ENCODE measurements at places on chromosomes 5 and 9.

DNA sequence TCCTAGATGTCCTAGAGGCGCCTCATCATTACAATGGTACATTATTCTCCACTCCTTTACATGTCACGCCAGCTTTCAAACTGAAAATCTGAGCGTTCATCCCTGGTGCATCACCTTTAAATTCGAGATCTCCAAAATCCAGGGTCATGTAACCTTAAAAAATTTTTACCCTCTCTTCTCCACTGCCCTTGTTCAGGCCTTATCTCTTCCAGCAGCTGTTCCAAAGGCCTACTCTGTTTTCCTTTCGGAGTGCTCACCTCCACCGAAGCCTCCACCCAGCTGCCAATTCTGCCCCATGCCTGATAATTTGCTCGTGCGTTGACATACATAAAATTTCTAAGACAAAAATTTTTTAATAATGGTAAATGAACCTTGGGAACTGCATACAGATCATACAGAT, 950 bp upstream of the MSH3 start:
- DNase-seq: no peak

DNA sequence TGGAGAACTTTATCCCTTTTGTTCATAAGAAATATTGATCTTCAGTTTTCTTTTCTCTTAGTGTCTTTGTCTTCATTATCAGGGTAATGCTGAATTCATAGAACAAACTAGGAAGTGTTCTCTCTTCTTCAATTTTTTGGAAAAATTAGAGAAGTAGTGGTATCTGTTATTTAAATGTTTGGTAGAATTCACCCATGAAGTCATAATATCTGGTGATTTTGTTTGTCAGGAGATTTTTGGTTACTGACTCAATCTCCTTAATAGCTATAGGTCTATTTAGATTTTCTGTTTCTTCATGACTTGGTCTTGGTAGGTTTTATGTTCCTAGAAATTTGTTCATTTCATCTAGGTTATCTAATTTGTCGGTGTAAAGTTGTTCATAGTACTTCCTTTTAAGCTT, 45.4 kb upstream of the STARD4 start:
- DNase-seq: no peak

GRCh38 chr5:177434437-177434836, 8.0 kb downstream of the GRK6 start:
- no peak for DNase-seq

- DNase-seq: no peak
Measured at GRCh38 chr5:9251379-9251980, 294.4 kb downstream of the SEMA5A start.

GRCh38 chr9:131954299-131954698, 125.4 kb downstream of the MED27 start:
- DNase-seq: peak; percentile 22

DNA sequence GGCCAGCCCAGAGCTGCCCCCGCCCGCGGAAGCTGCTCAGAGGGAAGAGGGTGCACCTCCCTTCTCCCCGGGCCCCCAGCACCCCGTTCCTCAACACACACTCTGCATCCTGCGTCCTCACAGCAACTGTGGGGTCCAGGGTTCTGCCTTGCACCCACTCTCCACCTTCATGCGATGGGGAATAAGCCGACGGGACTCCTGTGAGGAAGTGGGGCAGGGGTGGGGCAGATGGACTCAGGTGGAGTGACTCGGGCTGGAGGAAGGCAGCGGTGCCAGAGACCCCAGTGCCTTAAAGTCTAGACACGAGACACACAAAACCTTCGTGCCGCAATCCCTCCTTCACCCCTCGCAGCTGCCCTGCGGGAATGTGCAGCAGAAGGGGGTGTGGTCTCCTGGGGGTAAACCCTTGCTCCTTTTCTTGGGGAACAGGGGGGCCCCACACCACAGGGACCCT, 8.6 kb downstream of the BRD3 start:
- DNase-seq: no peak

DNA sequence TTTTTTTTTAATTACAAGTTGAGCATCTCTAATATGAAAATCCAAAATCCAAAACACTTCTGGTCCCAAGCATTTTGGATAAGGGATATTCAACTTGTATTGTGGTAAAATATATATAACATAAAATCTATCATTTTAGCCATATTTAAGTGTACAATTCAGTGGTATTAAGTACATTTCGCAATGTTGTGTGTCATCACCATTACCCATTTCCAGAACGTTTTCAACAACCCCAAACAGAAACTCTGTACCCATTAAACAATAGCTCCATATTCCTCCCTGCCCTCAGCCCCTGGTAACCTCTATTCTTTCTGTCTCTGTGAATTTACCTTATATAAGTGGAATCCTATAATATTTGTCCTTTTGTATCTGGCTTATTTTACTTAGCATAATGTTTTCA, 24.9 kb downstream of the TICAM2 start:
- DNase-seq: no peak

DNA sequence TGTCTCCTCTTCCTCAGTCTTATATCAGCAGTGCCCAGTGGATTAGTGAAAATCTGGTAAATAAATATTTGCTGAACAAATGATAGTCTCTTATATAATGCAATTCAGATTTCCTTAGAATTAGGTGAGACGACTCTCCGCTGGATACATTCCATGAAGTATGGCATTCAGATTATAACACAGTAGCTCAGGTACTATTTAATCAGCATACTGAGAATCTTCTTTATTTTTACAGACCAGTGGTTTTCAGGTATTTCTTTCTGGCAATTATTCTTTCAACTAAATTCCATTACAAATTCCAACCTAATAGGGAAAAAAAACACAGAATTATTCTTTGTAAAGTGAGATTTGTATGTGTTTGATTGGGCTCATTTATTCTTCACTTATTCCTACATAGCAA, 435.5 kb downstream of the TAF11L14 start:
- DNase-seq: no peak

DNA sequence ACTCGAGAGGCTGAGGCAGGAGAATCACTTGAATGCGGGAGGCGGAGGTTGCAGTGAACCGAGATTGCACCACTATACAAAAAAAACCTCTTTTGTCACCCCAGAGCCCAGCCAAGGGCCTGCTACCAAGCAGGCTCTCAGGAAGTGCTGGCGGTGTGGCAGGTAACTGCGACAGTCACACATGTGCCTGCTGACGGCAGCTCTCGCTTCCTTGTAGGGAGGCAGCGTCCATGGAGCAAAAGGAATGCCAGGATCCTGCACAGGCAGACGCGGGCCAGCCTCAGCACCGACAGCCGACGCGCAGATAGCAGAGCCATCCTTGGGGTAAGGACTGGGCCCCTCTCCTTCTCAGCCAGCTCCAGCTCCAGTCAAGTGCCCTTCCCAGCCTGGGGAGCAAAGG, 3.9 kb downstream of the LRRC8A start:
- DNase-seq: no peak

All from NAMALWA (cell line).